ENCODE measurements at places on chromosomes 16 and 17.

- peak; percentile 68 for DNase-seq
Observed at GRCh38 chr17:45197555-45198334, 23.9 kb upstream of the FMNL1 start.

DNA sequence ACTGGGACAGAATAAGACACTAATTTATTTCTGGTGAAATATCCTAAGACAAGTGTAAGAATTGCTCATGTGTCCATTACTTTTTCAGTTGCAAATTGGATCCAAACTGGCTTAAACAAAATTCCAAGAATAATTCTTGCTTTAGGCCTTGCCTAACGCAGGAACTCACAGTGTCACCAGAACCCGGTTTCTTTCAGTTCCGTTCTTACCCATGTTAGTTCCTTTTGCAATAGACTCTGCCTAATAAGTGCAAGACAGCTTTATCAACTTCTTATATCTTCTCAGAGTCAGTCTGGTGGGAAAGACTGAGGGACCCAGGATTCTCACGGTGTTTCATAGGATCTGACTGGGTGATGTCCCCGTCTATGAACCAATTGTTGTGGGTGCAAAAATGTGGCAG is 24.7 kb downstream of the GDE1 start:
- no peak for DNase-seq

GRCh38 chr16:16143038-16143763 is 80.1 kb downstream of the ABCC6 start:
- no peak for DNase-seq

GRCh38 chr17:50832864-50833381 is 2.5 kb upstream of the WFIKKN2 start:
- no peak for DNase-seq

DNA sequence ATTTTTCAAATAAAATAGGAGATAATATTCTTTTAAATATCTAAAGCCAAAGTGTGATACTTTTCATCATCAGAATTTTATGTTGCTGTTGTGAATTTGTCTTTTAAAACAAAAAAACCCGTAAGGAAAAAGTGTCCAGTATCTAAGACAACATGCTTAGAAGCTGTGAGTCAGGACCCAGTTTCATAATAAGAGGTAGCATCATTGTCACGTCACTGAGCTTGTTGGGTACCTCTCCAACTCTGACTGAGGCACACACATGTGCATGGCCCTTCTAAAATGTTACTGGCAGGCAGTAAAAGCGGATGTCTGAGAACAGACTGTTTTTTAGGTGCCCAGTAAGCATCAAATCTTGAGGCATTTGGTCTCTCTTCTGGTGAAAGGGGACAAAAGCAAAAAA is 2.5 kb downstream of the CIAPIN1 start:
- no peak for DNase-seq

DNA sequence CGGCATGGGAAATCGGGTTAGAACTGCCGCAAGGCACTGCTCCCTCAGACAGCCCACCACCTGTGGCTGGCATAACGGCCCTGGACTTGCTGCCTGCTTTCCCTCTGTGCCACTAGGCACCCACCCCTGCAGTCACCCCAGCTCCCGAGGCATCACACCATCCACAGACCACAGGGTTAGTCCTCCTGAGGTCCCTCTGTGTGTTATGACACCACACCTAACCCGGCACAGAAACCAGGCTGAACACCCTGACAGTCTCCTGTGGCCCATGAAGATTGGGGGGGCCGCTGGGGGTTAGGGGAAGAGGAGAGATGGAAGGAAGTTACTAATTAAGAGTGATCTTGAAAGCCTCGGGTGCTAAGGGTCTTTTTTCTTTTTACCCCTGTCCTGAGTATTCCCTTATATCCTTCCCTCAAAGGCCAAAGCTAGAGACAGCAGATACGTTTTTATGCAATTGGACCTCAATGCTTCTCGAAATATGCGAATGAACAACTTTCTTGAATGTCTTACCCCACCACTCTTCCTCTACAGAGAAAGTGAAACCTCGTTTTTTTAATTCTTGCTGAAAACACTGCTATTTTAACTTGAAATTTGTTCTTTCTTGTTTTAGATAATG is 7.0 kb downstream of the CYTH1 start:
- DNase-seq = no peak

- no peak for DNase-seq
Observed at GRCh38 chr17:76027159-76027839, at the start of gene EVPL. Gene EVPL (minus strand): TSS chr17:76027306. CDS start chr17:76027198, 108 bp downstream.

DNA sequence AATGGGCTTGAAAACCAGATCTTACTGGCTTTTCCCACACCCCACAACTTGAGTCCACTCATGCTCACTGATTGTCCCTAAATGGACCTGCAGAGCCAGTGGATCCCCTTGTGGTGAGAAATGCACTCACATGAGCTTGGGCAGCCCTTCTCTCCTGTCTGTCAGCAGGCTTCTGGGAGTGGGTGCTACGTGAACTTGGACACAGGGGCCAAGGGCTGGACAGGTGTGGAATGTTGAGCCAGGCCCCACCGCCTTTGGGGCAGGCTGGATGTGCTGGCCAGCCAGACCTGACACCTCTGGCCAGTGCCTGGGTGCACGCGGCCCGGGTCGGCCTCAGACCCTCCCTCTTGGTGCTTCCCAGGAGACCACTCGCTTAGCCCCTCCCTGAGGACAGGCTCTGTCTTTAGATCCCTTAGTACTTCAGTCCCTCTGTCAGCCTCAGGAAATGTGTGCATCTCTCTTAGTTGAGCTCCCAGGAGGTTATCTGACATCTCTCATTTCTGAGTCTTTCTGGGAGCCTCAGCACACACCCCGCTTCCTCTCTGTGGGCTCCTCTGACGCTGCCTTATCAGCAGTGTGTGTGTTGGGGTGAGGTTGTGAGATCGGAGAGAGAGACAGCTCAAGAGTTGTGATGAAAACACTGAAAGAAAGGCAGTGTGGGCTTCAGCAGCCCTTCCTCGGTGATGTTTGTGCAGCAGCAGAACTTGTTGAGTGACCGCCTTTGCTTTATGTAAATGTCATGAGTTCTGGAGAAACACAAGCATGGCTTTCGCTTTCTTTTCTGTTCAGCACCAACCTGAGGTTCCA is 117.0 kb downstream of the RAB11FIP4 start:
- DNase-seq = no peak

DNA sequence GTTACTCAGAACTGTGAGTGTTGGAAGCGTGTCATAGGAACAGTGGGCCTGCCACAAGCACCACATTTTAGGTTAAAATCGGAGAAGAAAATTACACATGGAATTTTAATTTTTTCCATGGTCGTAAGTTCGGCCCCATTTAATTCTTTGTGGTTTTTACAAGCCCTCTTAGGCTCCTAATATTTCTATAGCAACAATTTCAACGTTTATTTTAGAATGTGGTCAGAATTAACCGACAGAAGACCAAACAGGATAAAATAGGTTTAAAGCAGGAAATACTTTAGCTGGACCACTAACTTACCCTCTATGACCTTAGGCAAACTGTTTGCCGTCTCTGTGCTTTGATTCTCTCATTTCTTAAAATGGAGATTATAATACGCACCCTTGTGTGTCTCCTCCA is 69.9 kb downstream of the FTO start:
- no peak for DNase-seq

DNA sequence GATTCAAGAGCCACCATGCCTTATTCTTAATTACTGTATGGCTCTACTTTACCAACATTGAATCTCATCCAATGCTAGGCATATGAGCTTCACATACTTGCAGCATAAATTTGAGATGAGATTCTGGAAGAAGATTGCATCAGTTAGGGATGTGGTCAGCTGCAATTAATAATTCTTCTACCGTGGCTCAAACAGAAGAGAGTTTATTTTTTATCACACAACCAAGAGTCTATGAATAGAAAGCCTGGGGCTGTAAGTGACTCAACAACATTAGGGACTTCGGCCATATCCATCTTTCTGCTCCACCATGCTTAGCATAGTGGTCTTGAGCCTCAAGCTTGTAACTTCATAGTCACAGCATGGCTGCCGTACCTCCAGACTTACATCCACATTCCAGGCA is 179.4 kb upstream of the IRX6 start:
- no peak for DNase-seq

- DNase-seq = no peak
Observed at GRCh38 chr16:84036131-84036530, 6.5 kb downstream of the SLC38A8 start.

- DNase-seq = no peak
Observed at GRCh38 chr17:37848690-37849616, 75.3 kb upstream of the TBC1D3K start.

DNA sequence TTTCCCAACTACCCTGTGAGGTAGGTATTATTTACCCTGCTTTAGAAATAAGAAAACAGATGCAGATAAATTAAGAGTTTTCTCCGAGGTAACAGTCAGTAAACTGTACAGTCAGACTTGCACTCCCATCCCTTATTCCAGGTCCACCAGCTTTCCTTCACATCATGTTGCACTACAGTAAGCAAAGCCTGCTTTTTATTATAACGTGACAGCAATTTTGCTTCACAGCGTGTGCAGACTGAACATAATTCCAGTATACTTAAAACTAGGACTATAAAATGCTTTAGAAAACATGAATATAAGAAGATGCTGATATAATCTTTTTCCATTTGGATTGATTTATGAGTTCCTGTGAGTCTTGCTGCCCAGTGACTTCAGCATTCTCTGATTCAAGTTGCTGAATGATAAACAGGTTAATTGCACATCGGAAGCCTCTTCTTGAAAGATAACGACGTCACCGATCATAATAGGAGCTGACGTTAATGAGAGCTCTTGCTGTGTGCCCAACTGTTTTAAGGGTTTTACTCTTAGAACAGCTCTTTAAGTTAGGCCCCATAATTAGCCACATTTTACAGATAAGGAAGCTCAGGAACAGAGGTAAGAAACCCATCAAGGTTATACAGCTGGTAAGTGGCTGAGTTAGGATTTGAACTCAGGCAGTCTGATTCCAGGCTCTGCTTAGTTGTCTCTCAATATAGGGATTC is 1.4 kb downstream of the LIG3 start:
- DNase-seq = no peak

DNA sequence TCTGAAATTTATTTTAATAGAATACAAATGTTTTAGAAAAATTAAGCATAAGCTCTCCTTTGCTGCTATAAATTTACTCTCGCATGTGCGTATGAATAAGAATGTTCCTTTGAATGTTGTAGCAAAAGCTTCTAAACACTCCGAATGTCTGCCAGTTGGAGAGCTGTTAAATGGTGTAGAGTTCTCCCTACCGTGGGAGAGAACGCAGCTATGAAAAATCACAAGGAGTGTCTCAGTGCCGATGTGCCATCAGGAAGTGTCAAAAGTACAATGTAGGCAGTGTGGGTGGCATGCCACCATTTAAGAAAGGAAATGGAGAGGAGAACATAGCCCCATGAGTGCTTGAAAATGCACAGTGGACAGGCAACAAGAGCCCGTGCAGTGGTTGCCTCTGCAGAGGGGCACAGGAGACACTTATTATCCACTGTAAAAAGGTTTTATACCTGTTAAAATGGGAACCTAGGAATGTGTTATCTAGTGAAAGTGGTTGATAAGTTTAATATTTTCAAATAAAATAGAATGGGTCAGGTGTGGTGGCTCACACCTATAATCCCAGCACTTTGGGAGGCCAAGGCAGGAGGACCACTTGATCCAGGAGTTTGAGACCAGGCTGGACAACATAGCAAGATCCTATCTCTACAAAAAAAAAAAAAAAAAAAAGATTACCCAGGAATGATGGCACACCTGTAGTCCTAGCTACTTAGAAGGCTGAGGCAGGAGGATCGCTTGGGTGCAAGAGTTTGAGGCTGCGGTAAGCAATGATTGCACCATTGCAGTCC is 144.0 kb downstream of the SOCS1 start:
- DNase-seq = no peak

GRCh38 chr17:39209317-39210092 is 9.4 kb downstream of the RPL19 start:
- peak; percentile 52 for DNase-seq

- DNase-seq = no peak
Observed at GRCh38 chr17:70558821-70559220, 389.5 kb downstream of the KCNJ2 start.

- DNase-seq = no peak
Observed at GRCh38 chr17:11077673-11078072, 163.3 kb upstream of the SHISA6 start.

DNA sequence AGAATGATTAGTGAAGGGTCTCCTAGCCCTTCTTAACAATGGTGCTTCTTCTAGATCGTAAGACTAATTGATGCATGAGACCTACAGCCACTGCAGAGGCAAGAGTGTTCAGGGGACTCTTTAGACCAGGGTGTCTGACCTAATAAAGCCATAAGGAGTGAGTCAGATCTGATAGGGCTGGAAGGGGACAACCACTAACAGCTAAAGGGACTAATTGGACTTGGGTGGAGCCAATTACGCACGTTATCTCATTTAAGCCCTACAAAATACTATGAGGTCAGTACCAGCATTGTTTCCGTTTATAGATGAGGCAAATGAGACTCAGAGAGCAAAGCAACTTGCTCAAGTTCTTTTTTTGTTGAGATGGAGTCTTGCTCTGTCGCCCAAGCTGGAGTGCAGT is 14.5 kb upstream of the RNF222 start:
- DNase-seq = no peak

DNA sequence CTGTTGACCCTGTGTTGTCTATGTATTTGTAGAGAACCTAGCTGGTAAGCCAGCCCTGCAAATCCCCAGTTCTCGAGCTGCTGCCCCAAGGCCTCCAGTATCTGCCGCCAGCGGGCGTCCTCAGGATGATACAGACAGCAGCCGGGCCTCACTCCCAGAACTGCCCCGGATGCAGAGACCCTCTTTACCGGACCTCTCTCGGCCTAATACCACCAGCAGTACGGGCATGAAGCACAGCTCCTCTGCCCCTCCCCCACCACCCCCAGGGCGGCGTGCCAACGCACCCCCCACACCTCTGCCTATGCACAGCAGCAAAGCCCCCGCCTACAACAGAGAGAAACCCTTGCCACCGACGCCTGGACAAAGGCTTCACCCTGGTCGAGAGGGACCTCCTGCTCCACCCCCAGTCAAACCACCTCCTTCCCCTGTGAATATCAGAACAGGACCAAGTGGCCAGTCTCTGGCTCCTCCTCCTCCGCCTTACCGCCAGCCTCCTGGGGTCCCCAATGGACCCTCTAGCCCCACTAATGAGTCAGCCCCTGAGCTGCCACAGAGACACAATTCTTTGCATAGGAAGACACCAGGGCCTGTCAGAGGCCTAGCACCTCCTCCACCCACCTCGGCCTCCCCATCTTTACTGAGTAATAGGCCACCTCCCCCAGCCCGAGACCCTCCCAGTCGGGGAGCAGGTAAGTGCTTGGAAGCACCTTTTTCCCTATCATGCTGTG is 23.1 kb upstream of the CDC6 start:
- DNase-seq = no peak

DNA sequence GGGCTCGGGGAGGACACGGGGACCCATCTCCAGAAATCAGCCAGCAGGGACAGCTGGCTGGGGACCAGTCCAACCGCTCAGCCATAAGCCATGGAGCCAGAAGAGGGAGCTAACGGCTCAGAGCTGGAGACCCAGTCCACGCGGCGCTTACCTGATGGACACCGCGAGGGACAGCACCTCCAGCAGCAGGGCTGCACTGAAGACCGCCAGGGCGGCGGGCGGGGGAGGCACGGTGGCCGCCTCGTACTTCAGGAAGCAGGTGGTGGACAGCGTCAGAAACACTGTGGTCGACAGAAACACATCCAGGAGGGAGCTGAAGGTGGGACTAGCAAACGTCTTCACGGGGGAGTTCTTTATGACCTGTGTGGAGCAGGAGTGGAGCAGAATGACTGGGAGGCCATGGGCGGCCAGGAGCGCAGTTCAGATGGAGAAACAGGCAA is 102.6 kb upstream of the CREBBP start:
- DNase-seq = no peak

- DNase-seq = no peak
Observed at GRCh38 chr16:49600536-49600935, 226.9 kb downstream of the C16orf78 start.

Measured in stimulated activated CD8-positive, alpha-beta memory T cell treated with anti-CD3 and anti-CD28 coated beads, Interleukin-4, amount 100 ng/mL, for 1 hour (primary cell).